ENCODE measurements at places on chromosomes 12 and 14.

GRCh38 chr14:97977651-97978261, 1180.6 kb downstream of the VRK1 start:
- DNase-seq, result peak; percentile 38

GRCh38 chr12:108048686-108049085, 80.4 kb upstream of the WSCD2 start:
- DNase-seq, result no peak

GRCh38 chr12:102441077-102441596, 39.2 kb downstream of the IGF1 start:
- no peak for DNase-seq

DNA sequence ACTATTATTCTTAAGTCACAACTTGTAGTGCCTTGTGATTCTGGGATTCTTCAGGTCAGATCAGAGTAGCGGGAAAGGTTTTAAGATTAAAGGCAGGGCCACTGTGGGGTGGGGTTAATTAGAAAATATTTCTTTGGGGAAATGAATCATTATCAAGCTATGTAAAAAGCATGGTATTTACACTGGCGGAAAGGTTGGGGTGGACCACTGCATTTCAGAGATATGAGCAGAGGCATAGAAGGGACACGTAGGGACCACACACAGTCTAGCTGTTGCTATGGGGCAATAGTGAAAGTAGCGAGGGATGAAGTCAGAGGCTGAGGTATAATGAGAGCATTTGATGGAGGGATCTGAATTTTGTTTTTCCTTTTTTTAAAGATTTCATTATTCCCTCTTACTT, 31.7 kb upstream of the KCNH3 start:
- no peak for DNase-seq

GRCh38 chr14:91231446-91231845, 13.1 kb downstream of the GPR68 start:
- no peak for DNase-seq

DNA sequence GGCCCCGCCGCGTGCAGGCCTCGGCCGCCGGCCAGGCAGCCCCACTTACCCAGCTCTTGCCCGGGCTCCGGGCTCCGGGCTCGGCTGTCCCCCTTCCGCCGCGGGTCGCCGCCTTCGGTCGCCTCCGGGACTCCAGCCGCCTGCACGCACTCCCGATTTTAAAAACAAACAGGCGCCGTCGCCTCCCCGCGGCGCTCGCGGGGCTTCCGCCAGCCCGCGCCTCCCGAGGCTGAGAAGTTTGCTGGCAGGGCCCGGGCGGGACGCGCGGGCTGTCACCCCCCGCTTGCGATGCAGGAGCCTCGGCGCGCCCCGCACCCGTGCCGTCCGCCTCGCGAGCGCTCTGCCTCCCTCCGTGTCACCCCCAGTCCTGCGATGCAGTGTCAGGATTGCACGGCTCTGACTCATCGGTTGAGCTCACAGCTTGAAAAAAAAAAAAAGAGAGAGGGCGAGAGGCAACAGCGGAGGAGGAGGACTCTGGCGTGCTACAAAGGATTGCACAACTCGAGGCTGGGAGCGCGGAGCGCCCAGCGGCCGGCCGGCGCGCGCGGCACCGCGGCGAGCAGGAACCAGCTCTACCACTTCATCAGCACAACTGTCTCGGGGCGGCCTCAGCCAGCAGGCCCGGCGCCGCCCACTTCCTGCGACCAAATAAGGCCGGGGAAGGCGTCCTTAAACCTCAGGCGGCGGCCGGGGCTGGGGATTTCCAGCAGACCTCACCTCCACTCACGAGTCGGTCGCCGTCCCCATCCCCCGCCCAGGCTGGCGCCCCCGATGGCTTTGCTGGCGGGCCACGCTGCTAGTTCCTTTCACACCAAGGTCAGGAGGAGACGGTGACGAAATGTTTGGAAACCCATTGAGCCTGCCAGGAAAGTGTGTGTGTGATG, 45.8 kb upstream of the PNMA1 start:
- DNase-seq, result peak; percentile 89

GRCh38 chr12:62709311-62709710, 225.6 kb downstream of the PPM1H start:
- DNase-seq, result no peak

DNA sequence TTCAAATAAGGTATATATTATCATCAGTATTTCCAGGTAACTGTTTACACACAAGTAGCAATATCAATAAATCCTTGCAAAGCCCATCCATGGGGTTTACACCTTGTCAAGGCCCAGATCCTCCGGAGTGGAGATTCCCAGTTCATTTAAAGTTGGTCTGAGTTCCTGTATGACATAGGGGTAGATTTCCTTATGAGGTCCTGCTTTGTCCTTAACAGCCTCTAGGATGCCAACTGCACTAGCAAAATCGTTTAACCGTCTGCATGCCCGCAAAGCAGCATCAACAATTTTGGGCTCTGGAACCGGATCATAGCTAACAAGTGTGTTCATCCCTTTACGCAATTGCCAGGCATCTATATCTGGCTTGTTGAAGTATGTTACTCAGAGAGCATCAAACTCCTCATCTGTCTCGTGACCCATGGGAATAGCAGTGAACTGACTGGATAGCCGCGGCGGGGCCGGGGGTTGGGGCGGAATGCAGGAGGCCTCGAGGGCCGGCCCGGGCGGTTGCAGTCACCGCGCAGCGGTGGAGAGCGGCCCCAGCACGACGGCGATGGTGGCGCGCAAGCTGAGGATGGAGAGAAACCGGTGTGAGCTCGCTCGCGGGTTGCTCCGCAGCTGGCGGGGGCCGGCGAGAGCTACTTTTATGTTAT, 30.6 kb upstream of the FBXO34 start:
- no peak for DNase-seq

DNA sequence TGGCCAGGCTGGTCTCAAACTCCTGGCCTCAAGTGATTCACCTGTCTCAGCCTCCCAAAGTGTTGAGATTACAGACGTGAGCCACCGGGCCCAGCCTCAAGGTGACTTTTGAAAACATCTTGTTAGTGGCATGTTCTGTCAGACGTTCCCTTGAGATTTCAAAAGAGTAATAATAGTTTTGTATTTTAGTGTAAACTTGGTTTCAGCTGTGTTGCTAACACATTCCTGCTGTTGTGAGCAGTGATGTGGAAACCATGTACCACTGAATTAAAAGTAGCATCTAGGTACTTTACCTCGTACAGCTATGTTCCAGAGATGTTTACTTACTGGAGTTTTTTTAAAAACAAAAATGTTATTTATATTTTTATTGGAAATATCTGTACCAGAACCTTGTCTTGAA, 111.3 kb downstream of the AEBP2 start:
- no peak for DNase-seq

- DNase-seq, result no peak
These were observed 1037.1 kb downstream of the GALC start for GRCh38 chr14:86955771-86956354.

GRCh38 chr14:59159169-59159568, 29.3 kb upstream of the DAAM1 start:
- no peak for DNase-seq

DNA sequence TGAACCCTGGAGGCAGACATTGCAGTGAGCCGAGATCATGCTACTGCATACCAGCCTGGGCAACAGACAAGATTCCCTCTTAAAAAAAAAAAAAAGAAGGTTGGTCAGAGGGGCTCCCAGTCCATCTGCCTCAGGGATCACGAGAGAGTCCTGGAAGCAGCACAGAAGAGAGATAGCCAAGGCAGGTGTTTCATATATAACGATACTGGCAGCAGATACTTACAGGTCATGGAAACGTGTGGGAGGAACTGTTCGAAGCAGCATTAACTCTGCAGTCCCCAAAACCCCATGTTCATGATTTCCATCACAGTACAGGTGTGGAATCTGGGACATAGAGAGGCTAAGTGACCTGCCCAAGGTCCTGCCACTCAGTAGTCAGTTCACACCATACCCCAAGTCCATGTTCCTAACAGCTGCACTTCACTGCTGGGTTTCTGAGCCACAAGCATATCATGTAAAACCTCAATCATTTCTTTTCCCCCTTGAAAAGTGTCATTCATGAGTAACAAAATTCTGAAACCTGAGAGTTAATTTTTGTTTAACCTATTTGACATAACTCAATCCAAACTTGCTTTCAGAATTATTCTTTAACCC, 16.7 kb downstream of the CDK2AP1 start:
- DNase-seq, result no peak

DNA sequence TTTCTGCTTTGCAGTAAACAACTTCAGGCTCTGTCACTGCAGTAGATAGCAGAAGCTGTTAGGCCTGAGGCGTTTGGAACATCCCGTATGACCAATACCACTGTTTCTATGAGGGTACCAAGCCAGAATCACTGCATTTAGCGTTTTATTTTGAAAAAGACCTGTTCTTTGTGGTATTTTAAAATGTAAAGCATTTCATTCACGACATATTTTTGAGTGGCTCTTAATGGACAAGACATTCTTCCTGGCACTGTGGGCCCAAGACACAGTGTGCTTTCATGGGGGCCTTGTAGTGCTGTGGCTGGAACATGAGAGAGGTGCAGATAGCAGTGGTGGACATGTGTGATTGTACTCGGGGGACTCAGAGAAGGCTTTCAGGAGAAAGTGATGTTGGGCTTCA, 86.4 kb downstream of the DDX51 start:
- no peak for DNase-seq

DNA sequence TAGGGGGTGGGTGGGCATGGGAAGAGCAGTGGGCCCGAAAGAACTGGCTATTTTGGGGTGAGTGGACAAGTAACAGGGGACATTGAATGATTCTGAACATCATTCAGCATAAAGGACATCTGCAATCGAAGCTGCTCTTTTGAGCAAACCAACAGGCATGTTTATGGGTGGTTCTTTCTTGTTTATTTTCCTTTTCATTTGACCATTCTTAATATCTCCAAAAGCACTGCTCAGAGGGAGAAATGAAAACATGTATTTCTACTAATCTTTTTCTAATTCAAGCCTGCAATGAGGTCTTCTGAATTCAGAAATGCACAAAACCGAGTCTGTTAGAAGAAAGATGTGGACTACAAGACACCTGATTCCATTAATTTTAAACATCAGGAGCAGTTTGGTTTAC, 54.0 kb downstream of the NUAK1 start:
- no peak for DNase-seq

GRCh38 chr12:96247563-96247962, 53.4 kb downstream of the ELK3 start:
- no peak for DNase-seq

GRCh38 chr14:102043251-102044025, 43.4 kb downstream of the HSP90AA1 start:
- DNase-seq, result no peak

DNA sequence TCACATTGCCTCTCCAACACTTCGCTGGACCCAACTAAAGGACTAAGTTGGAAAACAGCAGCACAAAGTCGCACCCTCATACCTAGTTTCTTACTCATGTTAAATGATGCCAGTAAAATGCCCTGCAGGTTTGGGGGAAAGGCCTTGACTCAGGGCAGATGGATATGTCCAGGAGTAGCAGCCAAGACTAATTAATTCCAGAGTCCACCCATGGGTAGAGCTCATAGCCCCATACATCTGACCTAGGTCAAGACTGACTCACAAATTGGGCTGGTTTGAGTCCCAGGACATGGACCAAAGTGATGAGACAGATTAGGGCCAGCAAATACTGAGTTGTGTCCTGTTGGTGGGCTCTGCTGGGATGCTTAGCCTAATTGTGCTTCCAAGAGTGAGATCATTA, 224.0 kb upstream of the BTG1 start:
- DNase-seq, result peak; percentile 45

DNA sequence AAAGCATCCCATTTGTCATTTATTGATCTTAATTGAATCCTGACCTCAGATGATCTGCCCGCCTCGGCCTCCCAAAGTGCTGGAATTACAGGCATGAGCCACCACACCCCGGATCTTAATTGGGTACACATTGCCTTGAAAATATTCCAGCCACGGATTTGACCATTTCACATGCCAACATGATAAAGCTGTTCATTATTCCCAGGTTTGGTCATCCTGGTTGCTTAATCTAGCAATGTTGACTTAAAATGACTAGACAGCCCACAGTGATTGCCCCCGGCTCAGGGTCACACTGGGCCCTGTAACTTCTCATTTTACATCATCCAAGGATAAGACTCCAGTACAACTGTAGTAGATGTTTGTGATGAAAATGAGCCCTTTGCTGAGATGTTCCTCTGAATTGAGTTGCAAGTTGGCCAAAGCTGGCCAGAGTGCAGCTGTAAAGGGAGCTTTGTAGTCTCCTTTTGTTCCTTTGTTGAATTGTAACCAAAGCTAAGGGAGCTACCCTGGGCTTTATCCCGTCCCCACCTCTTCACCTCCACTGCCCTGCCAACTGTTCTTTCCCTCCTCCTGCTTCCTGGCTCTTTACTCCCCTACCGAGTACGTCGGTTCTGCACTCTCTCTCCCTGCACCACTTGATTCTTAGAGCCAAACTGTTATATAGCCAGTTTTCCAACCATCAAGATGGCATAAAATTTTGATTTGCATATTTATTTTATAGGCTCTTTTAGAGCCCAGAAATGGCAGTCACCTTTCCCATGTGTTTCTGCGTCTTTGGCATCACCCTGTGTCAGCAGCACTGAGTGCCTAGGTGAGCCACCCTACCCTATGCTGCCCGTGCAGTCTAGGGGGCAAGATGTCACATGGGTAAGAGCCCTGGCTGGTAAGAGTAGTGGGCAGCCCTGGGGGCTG, 141.3 kb upstream of the HIF1A start:
- no peak for DNase-seq

GRCh38 chr12:121538699-121539061, 42.1 kb downstream of the KDM2B start:
- DNase-seq, result no peak

GRCh38 chr12:132151766-132152410, 7.6 kb downstream of the NOC4L start:
- DNase-seq, result no peak

- no peak for DNase-seq
These were observed 2.5 kb upstream of the HOXC11 start for GRCh38 chr12:53970451-53970850.

DNA sequence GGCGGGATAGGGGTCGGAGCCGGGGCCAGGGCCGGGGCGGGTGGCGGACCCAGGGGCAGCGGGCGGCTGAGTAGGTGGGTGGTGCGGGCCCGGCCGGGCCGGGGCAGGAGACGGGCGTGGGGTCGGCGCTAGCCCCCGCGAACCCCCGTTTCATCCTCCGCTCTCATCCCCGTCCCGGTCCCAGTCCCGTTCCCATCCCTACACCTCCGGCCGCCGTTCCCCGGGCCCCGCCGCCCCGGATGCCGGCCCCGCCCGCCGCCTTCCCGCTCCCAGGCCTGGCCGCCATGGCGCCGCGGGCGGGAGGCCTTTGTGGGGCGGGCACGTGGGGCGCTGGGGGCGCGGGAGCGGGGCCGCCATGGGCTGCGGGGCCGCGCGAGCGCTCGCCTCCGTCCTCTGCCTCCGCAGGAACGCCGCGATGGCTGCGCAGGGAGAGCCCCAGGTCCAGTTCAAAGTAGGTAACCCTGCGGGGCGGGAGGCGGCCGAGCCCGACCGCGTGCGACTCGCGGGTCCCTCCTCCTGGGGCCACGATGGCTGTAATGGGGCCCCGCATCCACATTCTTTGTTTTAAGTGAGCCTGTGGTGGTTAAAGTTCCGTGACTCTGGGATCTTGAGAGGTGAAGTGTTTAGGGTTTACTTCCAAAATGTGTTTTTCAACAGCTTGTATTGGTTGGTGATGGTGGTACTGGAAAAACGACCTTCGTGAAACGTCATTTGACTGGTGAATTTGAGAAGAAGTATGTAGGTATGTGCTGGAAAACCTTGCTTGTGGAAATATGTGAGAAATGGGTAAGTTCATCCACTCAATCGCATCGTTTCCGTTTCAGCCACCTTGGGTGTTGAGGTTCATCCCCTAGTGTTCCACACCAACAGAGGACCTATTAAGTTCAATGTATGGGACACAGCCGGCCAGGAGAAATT, 572 bp downstream of the RAN start:
- no peak for DNase-seq

All from keratinocyte (primary cell).